ENCODE measurements at places on chromosomes 7 and 10. TPM values are rescaled to one million over a fixed set of nuclear protein-coding genes. Genes with fewer than 3 reads are reported as not detected.
A peak's percentile ranks its signal among the peaks of the same experiment; 100 is the strongest.

The MTPN gene
- 80.3 TPM for total RNA-seq

DNA sequence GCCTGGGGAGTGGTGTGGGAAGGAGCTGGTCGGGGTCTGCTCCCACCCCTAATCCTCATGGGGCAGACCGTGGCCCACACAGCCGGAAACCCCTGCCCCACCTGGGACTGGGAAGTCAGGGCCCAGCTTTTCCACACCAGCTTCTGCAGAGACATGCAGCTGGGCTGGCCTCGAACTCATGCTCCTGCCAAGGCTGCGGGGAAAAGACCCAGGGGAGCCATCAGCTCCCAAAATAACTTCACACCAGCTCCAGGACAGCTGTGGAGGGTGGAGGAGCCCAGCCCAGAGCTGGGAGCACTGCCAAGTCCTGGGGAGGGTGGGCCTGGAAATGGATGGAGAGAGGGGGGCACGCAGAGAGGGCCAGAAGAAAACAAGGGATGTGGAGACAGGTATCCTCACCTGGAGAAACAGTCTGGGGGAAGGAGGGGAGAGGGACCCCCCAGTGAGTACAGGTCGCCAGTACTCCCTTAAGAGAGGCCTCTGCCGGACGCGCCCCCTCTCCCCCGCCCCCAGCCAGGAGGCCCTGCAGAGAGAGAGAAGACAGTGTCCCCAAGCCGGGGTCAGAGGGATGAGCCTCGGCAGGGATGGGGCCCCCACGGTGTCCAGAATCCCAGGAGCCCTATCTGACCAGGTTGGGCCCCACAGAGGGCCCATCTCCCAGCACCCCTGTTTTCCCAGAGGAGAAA lies 11.5 kb upstream of the GRIFIN start:
- H3K27me3 ChIP-seq, result no peaks in the 10 kb centered on the region
- H3K27ac ChIP-seq, result no peak overlapping the region
- H3K4me3 ChIP-seq, result no peak overlapping the region
- no peak for DNase-seq
- H3K4me1 ChIP-seq, result no peaks in the 10 kb centered on the region

GRCh38 chr7:151404216-151405011 lies 5.4 kb downstream of the WDR86 start:
- H3K27me3 ChIP-seq, result no peaks in the 10 kb centered on the region
- H3K4me1 ChIP-seq, result peaks cover 3% of the 10 kb centered on the region
- no peak overlapping the region for H3K4me3 ChIP-seq
- DNase-seq, result peak; percentile 32
- peaks cover 12% of the 10 kb centered on the region for H3K36me3 ChIP-seq

DNA sequence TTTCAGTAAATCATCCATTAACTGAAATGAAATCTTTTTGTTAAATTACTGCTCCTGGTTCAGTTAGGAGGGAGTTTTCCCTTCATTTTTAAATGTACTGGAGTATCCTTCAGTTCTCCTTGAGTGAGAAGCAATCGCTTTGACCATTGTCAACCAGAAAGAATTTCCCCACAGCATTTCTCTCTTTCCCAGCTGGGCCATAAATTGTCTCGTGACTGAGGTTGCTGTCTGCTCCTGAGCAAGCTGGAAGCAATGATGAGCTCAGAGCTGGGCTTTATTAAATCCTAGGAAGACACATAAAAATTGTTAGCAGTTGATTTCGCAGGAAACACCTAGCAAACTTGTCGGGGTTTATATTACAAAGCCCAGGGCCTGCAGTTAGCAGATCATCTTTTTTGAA lies 102.0 kb upstream of the INSYN2A start:
- H3K27ac ChIP-seq, result no peak overlapping the region
- no peaks in the 10 kb centered on the region for H3K36me3 ChIP-seq
- no peaks in the 10 kb centered on the region for H3K27me3 ChIP-seq

The GDF10 gene
- not detected for total RNA-seq

DNA sequence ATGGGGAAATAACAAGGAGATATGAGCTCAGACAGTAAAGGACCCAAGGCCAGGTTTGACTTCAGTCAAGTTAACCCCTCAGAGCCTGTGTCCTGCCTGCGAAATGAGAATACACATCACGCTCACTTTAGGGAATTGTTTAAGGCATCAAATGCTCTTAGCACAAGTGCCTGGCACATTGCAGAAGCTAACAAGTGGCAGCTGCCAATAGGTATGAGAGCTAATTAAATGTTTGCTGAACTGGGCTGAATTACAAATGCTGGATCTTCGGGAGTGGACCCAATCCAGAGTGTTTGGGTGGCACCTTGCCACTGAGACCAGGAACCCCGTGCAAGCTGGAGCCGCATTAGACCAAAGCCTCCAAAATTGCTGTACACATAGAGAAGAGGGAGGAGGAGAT lies 136.8 kb downstream of the C10orf90 start:
- peaks cover 24% of the 10 kb centered on the region for H3K27me3 ChIP-seq
- peaks cover 7% of the 10 kb centered on the region for H3K4me1 ChIP-seq
- H3K36me3 ChIP-seq, result no peaks in the 10 kb centered on the region
- H3K27ac ChIP-seq, result no peak overlapping the region

The TSPAN13 gene
- total RNA-seq, result 34.9 TPM

The PIK3AP1 gene
- total RNA-seq, result 5.2 TPM

GRCh38 chr7:19620470-19620869 lies 88.4 kb downstream of the POLR1F start:
- no peak for DNase-seq
- H3K4me1 ChIP-seq, result no peaks in the 10 kb centered on the region
- no peaks in the 10 kb centered on the region for H3K36me3 ChIP-seq
- no peak overlapping the region for H3K4me3 ChIP-seq
- H3K27me3 ChIP-seq, result no peaks in the 10 kb centered on the region
- no peak overlapping the region for H3K27ac ChIP-seq

GRCh38 chr10:58299580-58299979 lies 30.6 kb downstream of the CISD1 start:
- H3K27ac ChIP-seq, result no peak overlapping the region
- no peaks in the 10 kb centered on the region for H3K27me3 ChIP-seq
- H3K4me3 ChIP-seq, result no peak overlapping the region

The RBM20 gene
- 6.2 TPM for total RNA-seq

- no peaks in the 10 kb centered on the region for H3K27me3 ChIP-seq
- H3K4me1 ChIP-seq, result no peaks in the 10 kb centered on the region
- no peak for DNase-seq
- H3K4me3 ChIP-seq, result no peak overlapping the region
- H3K27ac ChIP-seq, result no peak overlapping the region
Observed at GRCh38 chr7:17095931-17096330, 202.5 kb upstream of the AHR start.

DNA sequence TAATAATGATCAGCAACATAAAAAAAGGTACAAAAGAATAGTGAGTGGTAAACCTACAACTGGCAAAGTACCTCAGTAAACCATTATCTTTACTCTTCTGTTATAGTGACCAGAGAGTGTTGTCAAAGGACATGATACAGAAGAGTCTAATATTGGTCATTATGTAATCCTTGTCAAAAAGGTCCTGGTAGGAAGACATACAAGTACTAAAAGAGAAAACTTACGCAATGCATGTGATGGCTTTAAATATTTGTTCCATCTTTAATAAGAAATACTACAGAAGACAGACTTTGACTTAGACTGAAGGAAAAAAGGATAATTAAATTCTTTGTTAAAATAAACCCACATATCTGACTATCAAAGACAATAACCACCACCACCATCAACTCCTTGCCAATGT lies 6.5 kb downstream of the DOCK4 start:
- H3K4me1 ChIP-seq, result no peaks in the 10 kb centered on the region
- no peak overlapping the region for H3K27ac ChIP-seq

Data from endodermal cell (in vitro differentiated cells).